ENCODE measurements at places on chromosomes 11 and 22.
A peak's percentile ranks its signal among the peaks of the same experiment; 100 is the strongest.

GRCh38 chr11:60754887-60755286 is 1.8 kb upstream of the MS4A15 start:
- DNase-seq = no peak

GRCh38 chr11:14288189-14288935 is 70.6 kb downstream of the RRAS2 start:
- no peak for DNase-seq

DNA sequence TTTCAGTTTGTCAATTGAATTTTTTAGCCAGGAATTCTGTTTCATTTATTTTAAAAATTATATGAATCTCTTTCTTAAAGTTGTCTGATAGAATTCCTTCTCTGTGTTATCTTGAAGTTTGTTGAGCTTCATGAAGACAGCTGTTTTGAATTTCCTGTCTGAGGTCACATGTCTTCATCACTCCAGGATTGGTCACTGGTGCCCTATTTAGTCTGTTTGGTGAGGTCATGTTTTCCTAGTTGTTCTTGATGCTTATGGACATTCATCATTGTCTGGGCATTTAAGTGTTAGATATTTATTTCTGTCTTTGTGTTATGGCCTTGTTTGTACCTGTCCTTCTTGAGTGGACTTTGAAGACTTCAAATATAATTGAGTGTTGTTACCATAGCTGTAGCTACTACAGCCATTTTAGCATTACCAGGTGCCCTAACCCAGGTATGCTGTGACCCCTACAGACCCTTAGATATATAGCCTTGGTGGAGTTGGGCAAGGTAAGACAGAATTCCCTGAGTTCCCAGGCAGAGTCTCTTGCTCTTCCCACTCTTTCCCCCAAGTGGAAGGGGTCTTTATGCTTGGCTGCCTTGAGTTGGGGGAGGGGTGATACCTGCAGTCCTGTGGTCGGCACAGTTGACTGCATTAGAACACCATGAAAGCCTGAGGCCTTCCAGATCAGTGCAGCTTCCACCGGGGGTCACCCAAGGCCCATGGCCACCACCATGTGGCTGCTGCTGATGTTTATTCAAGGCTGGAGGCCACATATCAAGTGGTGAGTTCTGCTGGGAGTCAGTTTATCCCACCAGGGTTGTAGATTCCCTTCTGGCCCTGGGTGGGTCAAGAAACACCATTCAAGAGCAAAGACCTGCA is 229.6 kb downstream of the DYNC2H1 start:
- no peak for DNase-seq

GRCh38 chr22:38952281-38952993 is 5.0 kb upstream of the APOBEC3A start:
- DNase-seq = peak; percentile 55

GRCh38 chr11:57974848-57975601 is 48.7 kb upstream of the OR9Q1 start:
- no peak for DNase-seq

DNA sequence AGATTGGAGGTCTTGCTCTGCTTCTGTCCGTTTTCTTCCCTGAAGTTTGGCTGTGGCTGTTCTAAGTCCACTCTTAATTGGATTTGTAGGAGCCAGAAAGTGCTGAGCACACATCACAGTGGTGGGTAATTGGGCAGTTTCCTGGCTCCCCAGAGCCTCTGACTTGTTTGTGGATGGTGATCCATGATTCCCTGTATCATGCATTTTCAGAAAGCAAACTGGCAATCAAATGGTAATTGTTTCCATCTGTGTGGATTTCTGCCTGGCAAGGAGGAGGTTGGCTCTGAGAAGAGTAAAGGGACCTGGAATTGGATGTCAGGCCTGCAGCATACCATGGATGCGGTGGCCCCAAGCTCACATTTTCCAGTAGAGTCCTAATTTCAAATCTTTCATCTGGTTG is 49.5 kb downstream of the PPFIBP2 start:
- no peak for DNase-seq

DNA sequence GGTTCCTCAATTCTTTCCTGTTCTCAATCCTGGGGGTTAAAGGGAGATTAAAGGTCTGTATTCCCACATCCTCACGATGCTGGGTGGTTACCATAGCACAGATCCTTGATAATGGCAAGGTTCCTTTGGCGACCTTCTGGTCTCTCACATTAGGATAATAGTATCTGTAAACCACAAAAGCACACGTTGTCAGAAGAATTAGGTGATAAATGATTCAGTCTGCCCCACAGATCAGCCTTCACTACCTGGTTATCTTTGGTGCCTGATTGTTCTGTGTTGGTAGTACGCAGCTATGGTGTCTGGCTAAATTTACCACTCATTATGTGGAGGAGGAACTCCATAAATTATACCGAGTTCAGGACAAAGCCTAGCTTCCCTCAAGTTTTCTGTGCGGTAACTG is 78.4 kb downstream of the C2CD3 start:
- no peak for DNase-seq

- no peak for DNase-seq
These were observed 129.2 kb downstream of the MPPED1 start for GRCh38 chr22:43541022-43541421.

GRCh38 chr11:14308114-14308896 is 50.7 kb downstream of the RRAS2 start:
- no peak for DNase-seq

DNA sequence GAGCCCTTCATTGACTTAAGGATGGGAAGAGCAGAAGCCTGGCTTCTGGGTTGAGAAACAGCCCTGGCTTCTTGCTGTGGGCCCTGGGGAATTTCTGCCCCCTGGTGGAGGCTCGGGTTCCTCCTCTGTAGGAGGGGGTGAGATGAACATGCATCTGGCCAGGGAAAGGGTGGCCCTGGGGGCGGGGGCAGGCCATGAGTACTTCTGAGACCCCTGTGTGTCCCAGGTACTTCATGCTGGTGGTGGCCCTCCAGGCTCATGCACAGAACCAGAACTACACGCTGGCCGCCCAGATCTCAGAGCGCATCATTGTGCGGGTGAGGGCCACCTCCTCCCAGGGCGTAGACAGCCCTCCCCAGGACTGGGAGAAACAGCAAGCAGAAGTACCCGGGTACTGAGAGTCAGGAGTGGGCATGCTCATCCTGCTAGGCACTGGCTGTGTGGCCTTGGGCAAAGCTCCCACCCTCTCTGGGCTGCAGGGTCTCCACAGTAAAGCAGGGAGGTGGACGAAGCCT is 15.8 kb downstream of the TMEM258 start:
- no peak for DNase-seq

GRCh38 chr22:41364955-41365354 is 16.8 kb upstream of the TEF start:
- no peak for DNase-seq

DNA sequence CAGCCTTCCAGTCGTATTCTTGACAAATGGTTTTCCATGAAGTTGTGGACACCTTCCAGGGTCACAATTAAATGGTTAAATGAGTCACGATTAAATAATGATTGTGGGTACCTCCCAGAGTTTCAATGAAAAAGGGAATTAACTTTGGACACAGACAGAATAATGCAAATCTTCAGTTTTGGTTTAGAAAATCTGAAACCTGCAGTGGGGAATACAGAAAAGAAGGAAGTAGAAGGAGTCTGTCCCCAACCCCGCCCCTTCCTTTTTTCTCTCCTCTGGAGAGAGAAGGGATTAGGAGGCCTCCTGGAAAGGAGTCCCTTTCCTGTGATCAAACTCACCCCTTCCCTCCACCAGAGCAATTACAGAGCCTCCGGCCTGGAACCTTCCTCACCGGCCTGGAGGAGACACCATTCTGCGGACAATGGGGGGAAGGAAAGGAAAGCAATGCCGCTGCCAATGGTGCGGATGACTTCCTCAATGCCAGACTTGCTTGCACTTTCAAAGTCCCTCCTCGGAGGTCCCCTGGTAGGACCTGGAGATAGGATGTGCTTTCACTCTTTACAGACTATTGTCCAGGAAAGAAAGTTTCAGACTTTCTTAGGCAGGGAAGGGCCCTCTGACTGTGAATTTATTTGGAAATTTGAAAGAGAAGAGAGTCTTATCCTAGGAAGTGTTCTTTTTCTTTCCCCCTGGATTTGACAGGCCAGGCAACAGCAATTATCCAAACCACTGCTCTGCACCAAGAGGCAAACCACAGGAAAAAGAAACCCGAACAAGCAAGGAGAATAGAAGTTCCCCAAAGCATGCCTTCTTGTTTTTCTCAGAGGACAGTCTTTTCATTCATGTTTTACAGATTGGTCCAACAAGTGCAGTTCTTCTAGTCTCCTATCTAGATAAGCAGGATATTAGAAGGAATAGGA is 86.8 kb downstream of the PTPRJ start:
- no peak for DNase-seq

DNA sequence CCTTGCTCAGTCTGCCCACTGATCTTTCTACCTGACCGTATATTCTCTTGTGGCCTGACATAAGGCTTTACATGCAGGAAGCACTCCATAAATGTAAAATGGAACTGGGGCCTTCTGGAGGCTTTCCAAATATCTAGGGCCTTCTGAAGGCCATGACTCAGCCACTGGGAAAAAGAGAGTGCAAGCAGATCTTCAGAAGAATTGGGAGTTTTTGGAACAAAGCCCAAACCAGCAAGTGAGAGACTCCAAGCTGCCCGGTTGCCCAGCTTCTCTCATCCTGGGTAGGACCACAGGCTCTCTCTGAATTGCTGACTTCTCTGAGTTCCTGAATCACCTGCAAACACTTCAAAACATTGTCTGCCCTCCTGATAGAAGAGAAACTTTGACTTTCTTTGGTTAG is 107.9 kb upstream of the BMAL1 start:
- no peak for DNase-seq

DNA sequence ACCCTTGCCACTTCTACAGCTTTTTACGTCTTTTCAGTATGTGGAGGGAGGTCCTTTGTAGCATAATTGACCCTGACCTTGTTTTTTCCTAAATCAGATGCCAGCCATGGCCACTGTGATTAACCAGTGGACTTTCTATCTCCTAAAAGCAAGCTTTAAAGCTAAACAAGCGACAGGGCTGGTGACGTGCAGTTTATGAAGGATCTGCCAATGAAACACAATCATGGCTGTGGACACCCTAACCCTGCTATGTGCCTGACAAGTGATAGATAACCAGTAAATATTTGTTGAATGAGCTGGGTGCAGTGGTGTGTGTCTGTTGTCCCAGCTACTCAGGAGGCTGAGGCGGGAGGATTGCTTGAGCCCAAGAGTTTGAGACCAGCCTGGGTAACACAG is 64.2 kb downstream of the LIF start:
- DNase-seq = no peak

GRCh38 chr22:27046086-27046485 is 388.7 kb downstream of the MIAT start:
- DNase-seq = no peak

GRCh38 chr22:36659762-36660509 is 43.6 kb downstream of the CACNG2 start:
- peak; percentile 98 for DNase-seq

GRCh38 chr11:12745787-12746186 is 71.6 kb downstream of the TEAD1 start:
- no peak for DNase-seq

- DNase-seq = no peak
These were observed 2.3 kb downstream of the OR51G1 start for GRCh38 chr11:4921796-4922195.

DNA sequence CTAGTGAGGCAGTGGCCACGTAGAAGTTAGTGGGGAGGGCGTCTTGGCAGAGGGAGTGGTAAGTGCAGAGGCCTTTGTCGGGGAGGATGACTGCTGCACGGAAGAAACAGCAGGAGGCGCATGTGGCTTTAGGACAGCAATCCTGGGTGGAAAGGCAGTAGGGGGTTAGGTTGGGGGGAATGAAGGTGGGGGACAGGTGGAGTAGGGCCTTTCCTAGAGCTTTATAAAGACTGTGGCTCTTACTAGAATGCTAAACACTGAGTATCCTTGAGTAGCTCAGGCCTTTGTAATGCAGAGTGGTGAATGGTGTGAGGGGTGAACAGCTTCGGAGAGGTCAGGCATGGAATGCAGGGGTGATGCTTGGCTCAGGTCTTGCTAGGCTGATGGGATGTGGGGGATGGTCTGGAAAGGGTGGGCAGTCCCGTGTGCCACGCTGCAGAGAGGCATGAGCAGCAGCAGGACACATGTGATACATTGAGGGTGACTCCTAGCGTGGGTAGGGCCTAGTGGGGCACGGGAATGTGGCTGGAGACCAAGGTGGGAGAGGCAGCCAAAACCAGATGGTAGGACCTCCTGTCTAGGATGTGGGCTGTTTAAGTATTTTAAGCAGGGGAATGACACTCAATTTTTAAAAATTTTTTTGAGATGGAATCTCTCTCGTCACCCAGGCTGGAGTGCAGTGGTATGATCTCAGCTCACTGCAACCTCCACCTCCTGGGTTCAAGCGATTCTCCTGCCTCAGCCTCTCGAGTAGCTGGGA is 19.2 kb downstream of the AP2A2 start:
- DNase-seq = no peak

GRCh38 chr11:1277936-1278512 is 31.4 kb downstream of the TOLLIP start:
- no peak for DNase-seq

DNA sequence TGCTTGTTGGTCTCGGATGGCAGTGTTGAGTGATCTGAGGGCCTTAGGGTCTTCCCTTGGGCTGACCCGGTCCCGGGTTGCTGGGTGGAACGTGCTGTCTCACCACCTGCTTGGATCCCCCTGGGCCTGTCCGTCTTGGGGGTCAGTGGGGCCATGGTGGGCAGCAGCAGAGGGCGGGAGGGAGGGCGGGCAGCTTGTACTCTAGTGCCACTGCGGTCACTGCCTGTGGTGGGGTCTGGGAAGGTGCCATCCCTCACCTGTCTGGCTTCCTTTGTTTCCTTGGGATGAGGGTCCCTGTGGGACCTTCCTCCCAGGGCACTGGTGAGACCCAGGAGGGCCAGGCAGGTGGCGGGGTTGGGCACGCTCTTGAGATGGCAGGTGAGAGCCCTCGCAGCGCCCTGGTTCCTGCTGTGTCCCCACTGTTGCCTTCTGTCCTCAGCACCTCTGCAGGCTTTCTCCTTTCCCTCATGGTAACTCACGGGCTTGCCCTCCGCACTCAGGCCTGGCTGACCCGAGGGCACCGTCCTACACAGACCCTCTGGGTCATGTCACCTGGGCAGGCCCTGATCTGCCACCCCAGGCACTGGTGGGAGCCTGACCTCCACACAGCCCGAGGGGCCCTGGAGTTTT is 34.2 kb downstream of the TBC1D22A start:
- no peak for DNase-seq

GRCh38 chr22:49728570-49729271 is 99.0 kb downstream of the BRD1 start:
- DNase-seq = peak; percentile 71

GRCh38 chr11:44319170-44319551 is 9.2 kb upstream of the ALX4 start:
- peak; percentile 59 for DNase-seq

- no peak for DNase-seq
These were observed 159.9 kb upstream of the TENM4 start for GRCh38 chr11:79600711-79601110.

- no peak for DNase-seq
These were observed 35.7 kb upstream of the RAB1B start for GRCh38 chr11:66232769-66233168.

GRCh38 chr11:83070044-83070701 is 1.5 kb downstream of the RAB30 start:
- DNase-seq = no peak

DNA sequence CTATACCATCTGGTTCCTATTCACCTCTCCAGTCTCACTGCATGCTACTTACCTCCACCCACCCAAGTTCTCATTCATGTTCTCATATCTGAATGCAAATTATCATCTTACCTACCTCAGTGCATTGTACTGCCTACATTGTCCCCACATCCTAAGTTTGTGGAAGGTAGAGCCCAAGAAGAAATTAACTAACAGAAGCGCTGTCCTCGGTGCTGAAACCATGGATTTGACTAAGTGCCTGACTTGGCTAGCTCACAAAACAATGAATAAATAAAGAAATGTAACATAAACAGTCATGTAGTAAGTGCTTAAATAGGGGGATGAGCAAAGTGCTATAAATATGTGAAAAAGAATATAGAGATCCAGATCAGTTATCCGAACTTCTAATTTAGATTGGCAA is 63.2 kb downstream of the GRIA4 start:
- no peak for DNase-seq

Measured in posterior vena cava (tissue), 2 donors.